Germinal center (tissue), 1 donor: ENCODE measurements at places on chromosomes 4 and X.

GRCh38 chrX:26889574-26889973 is 573.6 kb downstream of the PPP4R3C start:
- DNase-seq, result no peak

DNA sequence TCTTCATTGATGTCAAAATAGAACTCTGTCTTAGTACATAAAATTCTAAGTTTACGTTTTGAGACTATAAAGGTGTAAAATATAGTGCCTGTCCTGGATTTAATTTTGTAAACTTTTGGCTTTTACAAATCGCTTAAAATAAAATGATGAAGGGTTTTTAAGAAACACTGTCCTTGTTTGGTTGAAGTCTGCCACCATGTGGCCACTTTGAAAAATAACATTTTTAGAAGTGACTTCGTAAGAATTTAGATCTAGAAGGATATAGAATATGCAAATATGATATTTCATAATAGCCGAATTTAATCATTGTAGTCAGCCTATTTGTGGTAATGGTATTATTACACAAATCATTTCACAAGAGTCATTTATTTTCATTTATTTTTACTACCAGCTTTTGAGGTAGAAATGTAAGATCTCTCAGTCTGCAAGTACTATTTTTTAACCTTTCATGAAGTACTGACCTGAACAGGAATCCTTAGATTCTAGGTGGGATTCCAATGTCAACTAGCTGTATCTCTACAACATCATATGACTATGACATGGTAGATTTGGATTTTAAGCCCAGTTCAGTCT is 31.0 kb upstream of the FAT4 start:
- DNase-seq, result peak; percentile 2

- no peak for DNase-seq
These were observed 81.3 kb upstream of the LIMCH1 start for GRCh38 chr4:41456559-41457101.

- no peak for DNase-seq
These were observed 9.5 kb downstream of the NAF1 start for GRCh38 chr4:163157157-163157556.

GRCh38 chr4:81913427-81913879 is 441.7 kb upstream of the RASGEF1B start:
- DNase-seq, result peak; percentile 76
